ENCODE measurements at places on chromosomes 2 and 18.

DNA sequence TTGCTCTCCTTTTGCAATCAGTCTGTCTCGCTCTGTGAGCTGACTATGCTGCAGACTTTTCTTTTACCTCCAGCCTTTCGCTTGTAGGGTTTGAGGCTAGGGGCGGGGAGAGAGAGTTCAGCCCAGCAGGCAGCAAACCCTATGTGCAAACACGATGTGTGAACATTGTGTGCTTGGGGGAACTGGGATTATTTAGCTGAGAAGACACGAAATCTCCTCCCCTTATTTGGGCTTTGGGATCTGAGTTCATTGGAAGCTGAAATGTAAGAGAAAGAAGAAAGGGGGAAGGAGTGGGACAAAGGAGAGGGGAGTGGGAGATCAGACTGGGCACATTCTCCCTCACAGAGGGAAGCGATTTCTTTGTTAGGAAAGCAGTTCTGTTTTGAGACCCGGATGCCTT lies 189.6 kb upstream of the TNP1 start:
- DNase-seq = no peak

- no peak for DNase-seq
These were observed 24.6 kb downstream of the DNAJC10 start for GRCh38 chr2:182740701-182741100.

- no peak for DNase-seq
These were observed 26.4 kb downstream of the KCNIP3 start for GRCh38 chr2:95323347-95324155.

DNA sequence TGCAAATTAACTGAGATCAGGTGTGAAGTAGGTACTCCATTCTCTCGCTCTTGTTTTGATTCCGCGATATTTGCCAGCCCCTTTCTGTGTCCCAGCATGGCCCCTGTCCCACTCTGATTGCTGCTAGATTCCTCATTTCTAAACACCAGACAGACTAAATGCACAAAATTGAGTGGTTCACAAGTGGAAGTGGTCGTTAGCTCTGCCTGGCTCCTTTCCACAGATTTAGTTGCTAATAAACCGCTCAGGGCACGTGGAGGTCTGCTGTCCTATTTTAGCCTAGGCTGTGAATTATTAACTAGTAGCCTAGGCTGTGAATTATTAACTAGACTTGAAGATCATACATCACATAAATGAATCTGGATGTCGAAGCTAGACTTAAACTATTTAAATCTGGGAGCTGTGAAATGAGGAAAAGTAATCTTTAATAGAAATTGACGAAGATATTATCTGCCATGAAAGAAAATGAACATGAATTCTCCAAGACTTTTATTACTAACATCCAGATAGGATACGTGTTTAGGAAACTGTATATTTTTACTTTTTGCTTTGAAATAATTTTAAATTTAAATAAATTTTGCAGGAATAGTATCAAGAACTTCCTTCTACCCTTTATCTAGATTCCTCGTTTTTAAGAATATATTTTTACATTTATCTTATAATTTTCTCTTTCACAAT lies 3.7 kb downstream of the IL1RL2 start:
- no peak for DNase-seq

DNA sequence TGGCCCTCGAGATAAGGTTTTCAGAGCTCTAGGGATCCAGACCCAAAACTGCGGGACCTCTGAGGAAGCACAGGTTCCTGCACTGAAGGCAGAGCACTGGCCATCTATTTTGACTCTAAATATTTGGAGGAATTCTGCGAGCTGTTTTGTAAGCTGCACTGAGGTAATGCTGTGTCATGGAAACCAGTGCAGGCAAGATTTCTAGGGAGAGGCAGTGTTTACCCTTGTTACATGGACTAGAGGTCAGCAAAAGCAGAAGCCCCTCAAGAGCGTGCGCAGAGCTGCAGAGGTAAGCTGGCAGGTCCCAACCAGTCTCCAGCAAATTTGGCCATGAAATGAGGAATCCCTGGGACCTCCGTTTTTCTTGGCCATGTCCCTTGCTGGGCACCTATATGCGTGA lies 137.3 kb downstream of the RNF152 start:
- no peak for DNase-seq

GRCh38 chr2:163455815-163456214 lies 280.0 kb downstream of the FIGN start:
- no peak for DNase-seq

DNA sequence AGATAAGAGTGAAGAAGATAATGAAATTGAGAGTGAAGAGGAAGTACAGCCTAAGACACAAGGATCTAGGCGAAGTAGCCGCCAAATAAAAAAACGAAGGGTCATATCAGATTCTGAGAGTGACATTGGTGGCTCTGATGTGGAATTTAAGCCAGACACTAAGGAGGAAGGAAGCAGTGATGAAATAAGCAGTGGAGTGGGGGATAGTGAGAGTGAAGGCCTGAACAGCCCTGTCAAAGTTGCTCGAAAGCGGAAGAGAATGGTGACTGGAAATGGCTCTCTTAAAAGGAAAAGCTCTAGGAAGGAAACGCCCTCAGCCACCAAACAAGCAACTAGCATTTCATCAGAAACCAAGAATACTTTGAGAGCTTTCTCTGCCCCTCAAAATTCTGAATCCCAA lies 15.7 kb downstream of the MSH6 start:
- no peak for DNase-seq

- peak; percentile 55 for DNase-seq
These were observed 14.3 kb downstream of the COPS7B start for GRCh38 chr2:231800493-231801091.

DNA sequence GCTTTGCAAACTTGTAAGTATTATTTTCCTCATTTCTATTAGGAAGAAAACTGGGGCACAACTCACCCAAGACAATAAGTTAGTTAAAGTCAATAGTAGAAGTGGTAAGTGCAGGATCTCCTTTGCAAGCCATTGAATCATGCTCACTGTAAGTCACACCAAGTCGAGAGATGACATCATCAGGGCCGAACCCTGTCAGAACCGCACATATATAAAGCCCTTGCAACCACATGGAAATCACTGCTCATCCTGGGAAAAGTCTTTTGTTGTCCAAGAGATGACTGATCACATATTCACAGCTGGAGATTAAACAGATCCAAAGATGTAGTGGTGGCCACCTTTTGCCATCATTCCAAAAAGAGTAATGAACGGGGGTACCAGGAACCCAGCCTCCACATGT lies 484.8 kb upstream of the ID2 start:
- no peak for DNase-seq

DNA sequence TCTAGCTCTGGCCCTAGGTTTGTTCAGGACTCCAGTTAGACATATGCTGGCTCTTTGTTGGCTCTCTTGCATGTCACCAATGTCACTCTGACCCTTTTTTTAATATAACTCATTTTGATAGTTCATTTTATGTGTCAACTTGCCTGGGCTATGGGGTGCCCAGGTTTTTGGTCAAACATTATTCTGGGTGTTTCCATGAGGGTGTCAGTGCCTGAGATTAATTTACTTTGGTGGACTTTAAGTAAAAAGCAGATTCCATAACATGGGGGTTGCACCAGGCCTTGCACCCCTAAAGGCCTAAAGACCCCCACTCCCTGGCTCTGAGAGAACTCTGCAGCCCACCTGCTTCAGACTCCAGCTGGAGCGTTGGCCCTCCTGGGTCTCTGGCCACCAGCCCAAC lies 48.1 kb upstream of the SNTG2 start:
- DNase-seq = no peak

DNA sequence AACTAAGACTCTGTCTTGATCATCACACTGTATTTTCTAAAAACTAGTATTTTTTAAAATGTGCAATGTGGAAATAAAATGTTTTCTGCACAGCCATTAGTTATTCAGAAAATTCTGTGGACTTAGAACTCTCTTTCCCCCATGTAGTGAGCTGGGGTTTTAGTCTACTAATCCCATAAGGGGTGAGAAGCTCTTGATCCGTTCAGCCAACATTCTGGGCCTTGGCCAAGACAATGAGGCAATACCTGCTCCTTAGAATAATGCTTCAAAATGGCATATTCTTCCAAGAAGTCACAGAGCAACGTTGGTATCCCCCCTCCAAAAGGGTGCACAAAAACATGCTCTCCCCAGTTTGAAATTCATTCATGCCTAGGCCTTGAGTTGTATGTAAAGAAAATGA lies 4.0 kb downstream of the REEP1 start:
- DNase-seq = peak; percentile 24

DNA sequence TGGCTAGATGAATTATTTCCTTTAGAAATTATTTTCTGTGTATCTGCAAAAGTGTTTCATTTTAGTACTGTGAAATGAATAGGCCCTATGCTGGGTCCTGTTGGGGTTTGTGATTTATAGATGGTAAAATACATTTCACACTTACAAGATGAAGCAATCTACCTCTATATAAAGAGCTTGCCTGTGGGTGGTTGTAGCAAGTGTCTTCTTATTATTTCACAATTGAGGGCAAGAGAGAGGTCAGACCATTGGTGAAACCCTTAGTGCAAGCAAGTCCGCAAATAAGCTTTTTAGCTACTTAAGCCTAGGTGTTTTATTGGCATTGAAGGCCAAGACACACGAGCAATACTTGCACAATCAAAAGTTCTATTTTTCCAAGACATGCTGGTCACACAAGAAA lies 153.1 kb downstream of the FMNL2 start:
- DNase-seq = no peak

DNA sequence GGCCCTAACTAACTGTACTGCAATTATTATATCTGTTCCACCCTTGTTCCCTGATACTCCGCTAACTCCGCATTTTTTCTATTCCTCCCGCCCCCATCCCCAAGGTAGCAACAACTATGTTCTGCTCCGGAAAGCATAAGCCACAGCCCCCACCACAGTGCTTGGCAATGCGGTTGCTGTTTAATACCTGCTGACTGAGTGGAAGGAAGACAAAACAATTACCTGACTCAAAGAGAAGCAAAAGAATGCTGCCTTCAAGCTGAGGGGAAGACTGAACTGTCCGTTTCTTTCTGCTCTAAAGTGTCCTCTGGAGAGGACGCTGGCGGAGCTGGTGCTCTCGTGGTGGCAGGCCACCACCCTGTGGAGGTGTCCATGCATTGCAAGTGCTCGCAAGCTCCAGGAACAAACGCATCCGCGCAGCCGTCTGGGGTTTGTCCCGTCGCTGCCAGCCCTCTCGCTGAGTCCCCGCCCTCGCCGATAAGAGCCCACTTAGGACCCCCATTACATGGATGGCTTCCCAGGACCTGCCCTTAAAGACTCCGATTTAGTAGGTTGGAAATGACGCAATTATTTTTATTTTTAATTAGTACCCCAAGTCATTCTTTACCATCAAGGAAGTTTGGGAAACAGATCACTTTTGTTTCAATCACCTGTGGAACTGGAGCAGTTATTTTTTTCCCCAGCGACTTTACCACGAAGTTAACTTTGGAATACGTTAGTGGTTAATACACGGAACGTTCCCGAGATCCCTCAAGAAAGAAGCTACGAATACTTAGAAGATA lies 1.6 kb upstream of the MYL12A start:
- DNase-seq = peak; percentile 94

DNA sequence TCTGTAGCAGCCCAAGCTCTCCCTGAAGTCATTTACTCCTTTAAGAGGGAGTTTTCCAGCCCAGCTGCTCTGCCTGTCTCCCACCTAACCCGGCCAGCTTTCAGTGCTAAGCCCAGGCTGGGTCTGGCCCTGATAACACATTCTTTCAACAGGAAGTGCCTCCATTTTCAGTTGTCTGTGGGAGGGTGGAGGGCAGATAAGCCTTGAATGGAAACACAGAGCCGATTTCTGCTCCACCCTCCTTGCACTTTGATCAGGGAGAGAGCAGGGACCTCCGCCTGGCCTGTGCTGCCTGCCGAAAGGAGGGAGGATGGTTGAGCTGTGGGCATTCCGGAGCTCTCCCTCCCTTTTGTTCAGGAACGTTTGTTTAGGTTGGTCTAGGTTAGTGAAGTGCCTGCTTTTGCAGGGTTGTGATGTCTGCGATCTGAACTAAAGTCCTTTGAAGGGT lies 24.8 kb downstream of the GATA6 start:
- DNase-seq = no peak

DNA sequence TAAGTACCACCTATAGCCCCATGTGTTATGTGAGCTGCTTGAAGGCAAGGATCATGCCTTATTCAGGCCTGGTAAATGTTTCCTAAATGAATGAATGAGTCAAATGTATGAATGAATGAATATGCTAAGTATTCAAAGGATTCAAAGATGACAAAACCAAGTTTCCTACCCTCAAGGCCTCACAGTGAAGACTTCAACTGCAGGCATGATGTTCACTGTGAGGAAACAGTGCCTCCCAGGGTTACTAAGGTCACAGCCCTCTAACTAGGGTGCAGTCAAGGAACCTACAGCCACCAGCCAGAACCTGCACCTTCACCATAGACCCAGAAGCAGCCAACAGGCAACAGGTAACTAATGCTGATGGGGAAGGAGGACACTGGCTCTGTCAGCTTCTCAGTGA lies 69.3 kb downstream of the SUMO1 start:
- DNase-seq = no peak

DNA sequence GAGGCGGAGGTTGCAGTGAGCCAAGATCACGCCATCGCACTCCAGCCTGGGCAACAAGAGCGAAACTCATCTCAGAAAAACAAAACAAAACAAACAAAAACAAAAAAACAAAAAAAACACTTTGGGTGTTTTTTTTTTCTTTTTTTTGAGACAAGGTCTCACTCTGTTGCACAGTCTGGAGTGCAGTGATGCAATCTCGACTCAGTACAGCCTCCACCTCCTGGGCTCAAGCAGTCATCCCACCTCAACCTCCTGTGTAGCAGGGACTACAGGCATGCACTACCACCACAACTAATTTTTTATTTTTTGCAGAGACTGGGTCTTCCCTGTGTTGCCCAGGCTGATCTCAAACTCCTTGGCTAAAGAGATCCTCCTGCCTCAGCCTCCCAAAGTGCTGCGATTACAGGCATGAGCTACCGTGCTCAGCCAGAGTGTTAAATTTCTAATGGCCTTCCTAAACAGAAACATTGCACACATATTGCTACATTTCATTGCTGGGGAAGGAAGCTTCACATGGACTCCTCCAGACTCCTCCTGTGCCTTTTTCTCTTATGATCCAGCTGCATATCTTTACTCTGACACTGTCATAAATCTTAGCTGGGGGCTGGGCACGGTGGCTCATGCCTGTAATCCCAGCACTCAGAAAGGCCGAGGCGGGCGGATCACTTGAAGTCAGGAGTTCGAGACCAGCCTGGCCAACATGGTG lies 19.7 kb downstream of the STARD7 start:
- DNase-seq = no peak

DNA sequence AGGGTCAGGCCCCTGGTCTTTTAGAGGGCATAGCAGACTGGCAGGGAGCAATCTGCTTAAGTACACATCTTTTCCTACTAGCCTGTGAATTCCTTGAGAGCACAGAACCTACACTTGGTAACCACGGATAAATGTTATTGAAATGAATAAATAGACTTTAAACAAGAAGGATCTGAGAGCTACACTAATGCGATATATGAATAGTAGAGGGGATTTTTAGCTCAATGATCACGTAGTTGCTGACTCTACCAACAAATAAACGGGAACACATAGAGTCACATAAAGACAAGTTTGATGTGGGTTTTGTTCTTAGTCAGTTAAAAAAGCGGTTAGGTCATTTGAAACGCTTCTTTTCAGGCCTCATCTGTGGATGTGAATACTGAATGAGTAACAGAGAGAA lies 290.3 kb upstream of the CCDC68 start:
- no peak for DNase-seq

GRCh38 chr2:118846442-118846952 lies 951 bp downstream of the EN1 start:
- no peak for DNase-seq

- DNase-seq = no peak
These were observed 42.3 kb downstream of the GATA6 start for GRCh38 chr18:22211657-22212056.
